ENCODE measurements at places on chromosomes 13 and 19.

DNA sequence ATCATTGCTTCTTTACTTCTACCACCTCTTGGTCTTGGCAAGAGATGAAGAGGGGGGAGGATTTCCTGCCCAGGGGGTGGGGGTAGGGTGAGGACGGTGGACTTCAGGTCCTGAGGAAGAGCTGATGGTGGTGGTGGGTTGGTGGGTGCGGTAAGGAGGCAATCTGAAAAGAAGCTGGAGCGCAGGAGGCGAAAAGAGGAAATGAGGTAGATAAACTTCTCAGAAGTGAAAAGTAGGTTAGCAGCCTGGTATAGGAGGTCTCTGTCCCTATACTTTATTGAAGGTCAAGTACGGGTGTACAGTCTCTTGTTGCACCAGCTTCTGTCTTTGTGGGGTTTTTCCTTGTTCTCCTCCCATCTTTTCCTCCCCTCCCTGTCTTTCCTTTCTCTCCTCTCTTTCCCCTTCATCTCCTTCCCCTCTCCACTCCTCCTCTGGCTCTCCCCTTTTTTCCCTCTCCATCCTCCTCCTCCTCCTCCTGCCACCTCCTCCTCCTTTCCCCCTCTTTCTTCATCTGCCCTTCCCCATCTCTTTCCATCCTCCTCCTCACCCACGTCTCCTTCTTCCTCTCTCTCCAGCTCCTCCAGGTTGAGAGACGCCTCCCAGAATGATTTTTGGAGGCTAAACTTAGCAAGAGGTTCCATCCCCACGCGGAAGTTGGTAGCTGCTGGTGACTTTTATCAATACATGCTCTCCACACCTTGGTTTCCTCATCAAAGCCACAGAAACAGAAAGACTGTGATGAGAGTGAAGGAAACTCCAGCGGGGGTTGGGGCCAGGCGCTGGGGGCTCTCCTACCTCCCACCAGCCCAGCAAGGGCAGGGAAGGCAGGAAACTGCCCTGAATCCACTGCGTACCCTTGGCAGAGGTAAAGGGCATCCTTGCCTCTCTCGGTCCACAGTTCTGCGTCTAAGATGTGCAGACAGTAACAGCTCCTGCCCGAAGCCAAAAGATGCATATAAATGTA lies 15.3 kb downstream of the TNFSF14 start:
- peak; percentile 80 for DNase-seq

GRCh38 chr19:3716147-3716668 lies 8.0 kb downstream of the TJP3 start:
- DNase-seq, result no peak

DNA sequence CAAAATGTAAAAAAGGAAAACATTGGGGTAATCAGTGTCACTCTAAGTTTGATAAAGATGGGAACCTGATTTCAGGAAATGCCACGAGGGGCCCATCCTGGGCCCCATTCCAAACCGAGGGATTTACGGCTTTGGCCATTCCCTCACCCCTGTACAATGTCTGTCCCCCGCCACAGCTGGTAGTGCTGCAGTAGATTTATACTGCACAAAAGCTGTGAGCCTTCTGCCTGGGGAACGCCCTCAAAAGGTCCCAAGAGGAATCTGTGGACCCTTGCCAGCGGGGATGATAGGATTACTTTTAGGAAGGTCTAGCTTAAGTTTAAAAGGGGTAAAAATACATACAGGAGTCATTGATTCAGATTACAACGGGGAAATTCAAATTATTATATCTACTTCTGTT lies 173.4 kb upstream of the SGCG start:
- no peak for DNase-seq

DNA sequence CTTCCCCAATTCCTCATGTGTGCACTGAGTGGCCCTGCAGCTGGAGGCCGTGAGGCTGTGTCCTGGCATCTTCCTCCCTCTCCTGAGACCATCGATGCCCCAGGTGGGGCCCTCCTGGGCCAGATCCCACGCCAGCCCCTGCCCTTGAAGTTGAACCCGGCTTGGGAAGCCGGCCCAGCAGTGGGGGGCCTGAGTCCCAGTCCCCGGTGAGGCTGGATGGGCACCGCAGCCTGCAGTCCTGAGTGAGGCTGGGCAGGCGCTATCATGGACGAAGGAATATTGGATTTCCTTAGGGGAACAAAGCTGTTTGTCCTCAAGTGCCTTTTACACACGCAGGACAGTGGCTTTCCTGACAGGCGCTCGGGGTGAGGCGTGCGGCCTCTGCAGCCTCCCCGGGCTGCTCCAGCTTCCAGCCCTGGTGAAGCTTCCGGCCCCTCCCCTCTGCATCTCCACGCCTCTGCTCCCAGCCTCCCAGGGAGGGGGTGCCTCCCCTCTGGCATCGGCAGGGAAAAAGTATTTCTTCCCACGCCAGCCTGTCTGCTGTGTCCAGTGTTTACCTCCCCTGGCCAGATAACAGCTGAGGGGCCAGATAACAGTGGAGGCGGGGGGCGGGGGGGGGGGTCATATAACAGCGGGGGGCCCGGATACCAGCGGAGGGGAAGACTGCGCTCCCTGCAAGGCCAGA lies 159.5 kb downstream of the KDM4B start:
- DNase-seq, result no peak

DNA sequence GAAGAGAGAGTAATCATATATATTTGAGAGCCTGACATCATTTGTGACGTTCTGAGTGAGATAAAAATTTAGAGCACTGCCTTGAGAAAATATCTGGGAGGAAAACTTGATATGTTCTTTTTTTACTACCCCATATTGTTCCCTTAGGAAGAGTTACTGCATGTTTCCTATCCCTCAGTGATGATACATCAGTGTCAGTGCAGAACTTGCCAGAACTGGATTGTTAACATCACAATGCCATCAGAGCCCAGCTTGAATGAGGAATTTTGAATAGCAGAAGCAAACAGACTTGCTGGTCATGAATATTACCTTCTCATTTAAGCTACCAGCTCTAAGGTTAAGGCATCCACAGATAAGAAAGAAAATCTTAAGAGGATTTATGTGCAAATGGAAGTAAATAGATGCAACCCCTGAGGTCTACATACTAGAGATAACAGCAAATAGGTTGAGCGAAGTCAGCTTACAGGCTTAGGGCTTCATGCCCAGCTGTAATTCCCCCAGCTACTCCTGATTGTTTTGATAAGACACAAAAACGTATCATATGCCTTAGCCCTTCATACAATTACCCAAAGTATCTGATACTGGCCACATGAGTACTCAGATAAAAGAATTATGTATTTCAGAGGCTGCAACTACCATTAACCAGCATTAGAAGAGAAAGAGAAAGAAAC lies 313.7 kb upstream of the ATXN8OS start:
- no peak for DNase-seq
